ENCODE measurements at places on chromosomes 3 and 15. TPM values are rescaled to one million over a fixed set of nuclear protein-coding genes. Genes with fewer than 3 reads are reported as not detected.

KNG1 gene
- not detected for total RNA-seq

PPM1L gene
- total RNA-seq = 5.1 TPM

TEX55 gene
- not detected for total RNA-seq

ZNF662 gene
- total RNA-seq = 9.2 TPM

SPINT1 gene
- 180 TPM for total RNA-seq

CAND2 gene
- 0.30 TPM for total RNA-seq

FOXL2 gene
- total RNA-seq = not detected

OCA2 gene
- not detected for total RNA-seq

MYZAP gene
- 5.9 TPM for total RNA-seq

MRPS25 gene
- total RNA-seq = 53.3 TPM

WDR93 gene
- total RNA-seq = 1.8 TPM

ADAM10 gene
- 160 TPM for total RNA-seq

REC114 gene
- total RNA-seq = not detected

CCDC33 gene
- 15.4 TPM for total RNA-seq

TMEM43 gene
- total RNA-seq = 62.3 TPM

GOLGA8R gene
- 1.4 TPM for total RNA-seq

PRICKLE2 gene
- total RNA-seq = 7.9 TPM

CRABP1 gene
- total RNA-seq = not detected

DAZL gene
- total RNA-seq = not detected

C3orf22 gene
- not detected for total RNA-seq

CORO2B gene
- 0.53 TPM for total RNA-seq

FEZF2 gene
- not detected for total RNA-seq

PIF1 gene
- total RNA-seq = 54.8 TPM

BNC1 gene
- total RNA-seq = 0.83 TPM

NANOGP8 gene
- total RNA-seq = not detected

MOBP gene
- total RNA-seq = not detected

C3orf20 gene
- not detected for total RNA-seq

GP9 gene
- total RNA-seq = not detected

ECT2 gene
- 128 TPM for total RNA-seq

FBXL22 gene
- total RNA-seq = 0.17 TPM

ONECUT1 gene
- not detected for total RNA-seq

SLC51B gene
- total RNA-seq = not detected

Measured in PC-9 (cell line).